ENCODE measurements at places on chromosomes 7 and 10.

- DNase-seq: no peak
These were observed 6.9 kb downstream of the C10orf105 start for GRCh38 chr10:71712572-71713134.

DNA sequence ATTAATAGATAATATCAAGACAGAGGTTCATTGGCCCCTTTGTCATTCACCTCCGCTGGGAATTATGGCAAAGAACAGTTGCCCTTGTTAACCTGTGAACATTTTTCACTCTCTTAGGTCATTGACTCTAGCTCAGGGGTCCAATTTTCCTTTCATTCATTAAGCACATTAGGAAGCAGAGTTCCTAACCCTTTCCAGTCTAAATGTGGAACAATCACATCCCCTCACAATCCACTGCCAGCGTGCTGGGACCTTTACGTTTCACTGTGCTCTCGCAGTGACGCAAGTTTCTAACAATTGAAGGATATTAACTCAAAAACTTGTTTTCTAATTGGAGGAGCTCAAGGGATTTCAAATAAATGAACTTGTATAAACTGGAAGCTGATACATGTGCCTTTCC lies 79.3 kb upstream of the MEOX2 start:
- no peak for DNase-seq

DNA sequence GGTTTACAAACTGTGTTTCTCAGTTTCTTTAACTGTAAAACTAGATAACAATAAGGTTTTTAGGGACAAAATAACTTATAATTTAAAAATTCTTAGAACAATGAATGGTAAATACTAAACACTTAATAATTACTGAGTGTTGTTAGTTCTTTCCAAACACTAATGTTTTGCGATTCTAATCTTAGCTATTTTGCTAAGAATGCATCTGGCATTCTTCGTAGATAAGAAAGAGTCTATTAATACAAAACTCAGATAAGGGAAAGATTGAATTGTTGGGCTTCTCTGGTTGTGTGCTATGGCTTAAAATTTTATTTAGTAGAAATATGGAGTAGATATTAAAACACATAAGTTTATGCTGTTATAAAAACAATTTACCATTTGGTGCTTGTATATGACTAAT lies 45.4 kb downstream of the TMEM229A start:
- no peak for DNase-seq

DNA sequence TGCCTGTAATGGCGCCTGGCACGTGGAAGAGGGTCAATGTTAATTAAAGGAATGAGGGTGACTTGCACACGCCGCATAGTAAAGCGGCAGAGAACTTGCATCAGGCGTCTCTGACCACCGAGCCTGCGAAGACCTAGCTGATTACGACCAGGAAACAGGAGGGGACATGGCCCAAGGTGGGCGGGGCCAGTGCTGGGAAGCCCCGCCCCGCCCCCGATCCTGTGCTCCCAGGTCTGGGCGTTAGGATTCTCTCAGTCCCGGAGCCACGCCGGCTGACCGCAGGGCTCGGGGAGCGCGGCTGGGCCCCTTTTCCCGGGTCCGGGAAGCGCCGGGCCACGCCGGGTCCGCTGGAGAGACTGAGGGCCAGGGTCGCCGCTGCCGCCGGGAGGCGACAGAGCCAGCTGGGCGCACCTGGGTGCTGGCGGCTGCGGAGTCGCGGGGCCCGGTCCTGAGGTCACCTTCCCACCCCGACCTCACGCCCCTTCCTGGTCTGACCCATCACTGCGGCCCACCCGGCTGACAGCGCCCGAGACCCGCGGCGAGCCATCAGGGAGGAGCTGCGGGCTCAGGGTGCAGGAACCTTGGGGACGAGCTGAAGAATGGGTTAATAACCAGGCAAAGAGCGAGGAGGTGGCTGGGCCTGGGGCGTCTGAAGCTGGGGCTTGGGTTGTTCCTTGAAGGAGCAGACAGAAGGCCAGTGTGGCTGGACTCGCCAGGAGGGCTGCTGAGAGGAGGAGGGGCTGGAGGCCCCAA lies 23.0 kb upstream of the GRID1 start:
- DNase-seq: no peak

DNA sequence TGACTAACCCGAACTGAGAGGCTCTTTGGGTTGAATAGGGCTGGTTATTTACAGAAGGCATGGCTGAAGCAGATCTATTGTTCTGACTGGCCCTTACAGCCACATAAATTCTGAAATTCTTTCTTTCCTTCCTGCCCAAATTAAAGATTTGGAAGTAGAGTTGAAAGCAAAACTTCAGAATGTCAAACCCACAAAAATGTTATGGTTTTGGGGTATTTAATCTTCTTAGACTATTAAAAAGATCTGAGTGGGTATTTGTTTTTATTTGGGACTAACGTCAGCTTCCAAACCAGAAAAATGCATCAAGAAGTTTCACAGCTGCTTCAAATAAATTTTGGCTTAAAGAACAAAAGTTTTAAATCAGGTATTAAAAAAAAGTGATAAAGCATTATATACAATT lies 124.5 kb downstream of the AHR start:
- DNase-seq: no peak

GRCh38 chr7:100674411-100675104 lies 1.0 kb downstream of the GNB2 start:
- no peak for DNase-seq

DNA sequence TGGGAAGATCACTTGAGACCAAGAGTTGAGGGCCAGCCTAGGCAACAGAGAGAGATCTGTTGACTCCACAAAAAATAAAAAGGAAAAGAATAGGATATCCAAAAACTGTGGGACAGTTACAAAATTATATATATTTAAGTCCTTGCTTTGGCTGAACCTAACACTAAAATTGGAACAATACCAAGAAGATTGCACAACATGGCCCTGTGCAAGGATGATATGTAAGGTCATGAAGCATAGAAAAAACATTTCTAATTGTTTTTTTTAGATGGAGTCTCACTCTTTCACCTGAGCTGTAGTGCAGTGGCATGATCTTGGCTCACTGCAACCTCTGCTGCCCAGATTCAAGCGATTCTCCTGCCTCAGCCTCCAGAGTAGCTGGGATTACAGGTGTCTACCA lies 139.0 kb downstream of the TPST1 start:
- DNase-seq: no peak

DNA sequence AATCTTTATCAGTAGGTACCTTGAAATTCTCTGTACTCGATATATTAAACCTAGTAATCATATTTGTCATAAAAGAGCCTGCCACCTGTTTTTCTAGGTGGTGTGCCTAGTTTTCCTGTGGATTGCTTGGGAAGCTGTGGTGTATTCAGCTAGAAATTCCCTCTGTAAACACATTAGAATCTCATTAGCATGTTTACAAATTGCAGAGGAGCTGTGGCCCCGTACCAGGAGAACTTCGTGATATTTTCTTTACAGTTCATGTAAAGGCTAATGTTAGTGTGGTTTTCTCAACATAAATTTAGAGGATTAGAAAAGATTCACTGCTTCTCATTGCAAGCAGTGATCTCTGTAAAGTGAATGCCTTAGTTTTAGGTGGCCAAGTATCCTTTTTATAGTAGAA lies 144.7 kb downstream of the CCSER2 start:
- DNase-seq: no peak

- no peak for DNase-seq
These were observed 121.7 kb upstream of the TRIM24 start for GRCh38 chr7:138338361-138338760.

GRCh38 chr7:27112955-27113949 lies 10.8 kb upstream of the HOXA2 start:
- no peak for DNase-seq

DNA sequence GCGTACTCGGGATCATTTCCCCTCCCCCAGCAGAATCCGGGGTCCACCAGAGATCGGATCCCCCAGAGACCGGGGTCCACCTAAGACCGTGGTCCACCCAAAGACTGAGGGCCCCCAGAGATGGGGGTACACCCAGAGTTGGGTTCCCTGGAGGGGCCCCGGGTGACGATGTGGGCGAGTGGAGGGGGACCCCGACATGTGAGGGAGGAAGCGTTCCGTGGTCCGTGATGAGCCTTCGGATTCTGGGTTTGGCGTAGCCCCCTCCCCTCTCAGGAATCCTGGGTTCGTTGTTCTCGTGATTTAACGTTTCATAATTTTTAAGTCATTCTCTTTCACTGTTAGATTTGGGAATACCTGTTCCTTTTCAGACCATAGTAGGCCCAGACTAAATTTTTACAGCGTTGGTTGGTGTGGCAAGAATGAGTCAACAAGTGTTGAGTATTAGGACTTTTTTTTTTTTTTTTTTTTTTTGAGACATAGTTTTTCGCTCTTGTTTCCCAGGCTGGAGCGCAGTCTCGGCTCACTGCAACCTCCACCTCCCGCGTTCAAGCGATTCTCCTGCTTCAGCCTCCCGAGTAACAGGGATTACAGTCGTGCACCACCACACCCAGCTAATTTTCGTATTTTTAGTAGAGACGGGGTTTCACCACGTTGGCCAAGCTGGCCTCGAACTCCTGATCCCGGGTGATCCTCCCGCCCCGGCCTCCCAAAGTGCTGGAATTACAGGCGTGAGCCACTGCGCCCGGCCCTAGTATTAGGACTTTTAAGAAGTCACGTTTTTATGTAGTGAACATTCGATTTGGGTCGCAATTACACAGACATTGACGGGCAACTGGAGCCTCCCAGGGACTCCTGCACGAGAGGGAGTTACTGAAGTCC lies 672 bp downstream of the GTPBP4 start:
- DNase-seq: no peak

DNA sequence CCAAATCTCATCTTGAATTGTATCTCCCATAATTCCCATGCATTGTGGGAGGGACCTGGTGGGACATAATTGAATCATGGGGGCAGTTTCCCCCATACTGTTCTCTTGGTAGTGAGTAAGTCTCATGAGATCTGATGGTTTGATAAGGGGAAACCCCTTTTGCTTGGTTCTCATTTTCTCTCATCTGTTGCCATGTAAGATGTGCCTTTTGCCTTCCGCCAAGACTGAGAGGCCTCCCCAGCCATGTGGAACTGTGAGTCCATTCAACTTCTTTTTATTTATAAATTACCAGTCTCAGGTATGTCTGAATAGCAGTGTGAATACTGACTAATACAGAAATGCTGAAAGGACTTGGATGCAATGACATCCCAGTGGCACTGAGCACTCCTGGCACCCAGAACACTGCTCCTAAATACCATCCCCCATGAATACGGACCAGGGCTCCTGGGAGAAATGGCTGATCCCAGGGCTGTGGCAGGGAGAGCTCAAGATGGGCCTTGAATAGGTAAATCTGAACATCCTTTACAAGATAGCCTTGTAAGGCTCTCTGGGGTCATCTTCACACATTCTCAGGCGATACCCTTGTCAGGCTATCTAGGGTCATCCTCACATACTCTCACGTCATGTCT lies 19.4 kb downstream of the ZFAND2A start:
- no peak for DNase-seq
